Immature natural killer cell (primary cell): ENCODE measurements at places on chromosomes 3 and 15. TPM values are rescaled to one million over a fixed set of nuclear protein-coding genes. Genes with fewer than 3 reads are reported as not detected.

Gene GOLGA6D
- not detected for polyA plus RNA-seq

Gene RBPMS2
- polyA plus RNA-seq, result 2.9 TPM

Gene SEC22A
- polyA plus RNA-seq, result 14.0 TPM

Gene RBP2
- not detected for polyA plus RNA-seq

Gene CPB1
- polyA plus RNA-seq, result not detected

Gene PSTPIP1
- polyA plus RNA-seq, result 99.3 TPM

GRCh38 chr3:98482717-98483482 is 14.6 kb upstream of the OR5K2 start:
- DNase-seq, result no peak
- H3K4me3 ChIP-seq, result no peak overlapping the region
- no peaks in the 10 kb centered on the region for H3K4me1 ChIP-seq
- H3K36me3 ChIP-seq, result peaks cover 22% of the 10 kb centered on the region
- peaks cover 8% of the 10 kb centered on the region for H3K27me3 ChIP-seq

DNA sequence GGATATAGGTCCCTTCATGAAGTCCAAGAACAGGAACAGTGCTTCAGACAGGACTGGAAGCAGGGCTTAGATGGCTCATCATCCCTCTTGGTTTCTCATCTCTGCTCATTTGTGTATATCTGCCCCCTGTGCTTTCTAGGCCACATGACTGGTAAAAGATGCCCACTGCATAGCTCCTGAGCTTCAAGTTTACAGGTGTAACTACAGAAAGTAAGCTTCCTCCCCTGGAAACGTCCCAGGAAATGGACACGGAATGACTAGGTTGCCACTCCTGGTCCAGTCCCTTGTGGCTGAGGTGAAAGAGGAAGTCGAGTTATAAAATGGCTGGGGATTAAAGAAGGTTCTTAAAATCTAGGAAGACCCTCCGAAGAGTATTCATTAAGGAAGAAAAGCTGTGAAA is 32.5 kb downstream of the MYO5A start:
- H3K4me1 ChIP-seq, result peaks cover 23% of the 10 kb centered on the region
- DNase-seq, result no peak
- peak overlapping the region; percentile 58 for H3K27ac ChIP-seq
- no peaks in the 10 kb centered on the region for H3K36me3 ChIP-seq

DNA sequence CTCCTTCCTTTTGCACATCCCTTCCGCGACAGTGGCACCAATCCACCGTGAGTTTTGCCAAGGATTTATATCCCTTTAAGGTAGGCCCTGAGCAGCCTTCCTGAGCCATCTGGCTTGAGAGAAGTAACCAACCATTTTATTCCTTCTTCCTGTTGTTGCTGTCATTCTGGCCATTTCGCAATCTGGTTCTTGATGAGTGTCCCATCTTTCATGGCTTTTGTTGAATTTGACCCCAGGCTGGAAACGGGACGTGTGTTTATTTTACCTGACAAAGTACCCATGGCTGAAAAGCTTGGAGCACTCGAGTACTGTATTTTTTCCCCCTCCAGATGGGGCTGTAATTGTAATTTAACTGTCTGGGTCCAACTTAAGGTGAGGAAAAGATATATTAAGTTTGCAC is 173.4 kb downstream of the WNT5A start:
- H3K36me3 ChIP-seq, result no peaks in the 10 kb centered on the region
- H3K27me3 ChIP-seq, result no peaks in the 10 kb centered on the region
- H3K4me1 ChIP-seq, result no peaks in the 10 kb centered on the region
- H3K4me3 ChIP-seq, result no peak overlapping the region
- no peak for DNase-seq

- no peaks in the 10 kb centered on the region for H3K4me1 ChIP-seq
- H3K36me3 ChIP-seq, result peaks cover 12% of the 10 kb centered on the region
- H3K4me3 ChIP-seq, result no peak overlapping the region
- no peak overlapping the region for H3K27ac ChIP-seq
- DNase-seq, result no peak
- H3K27me3 ChIP-seq, result peaks cover 5% of the 10 kb centered on the region
Observed at GRCh38 chr15:25706176-25706955, 156.8 kb downstream of the ATP10A start.

- DNase-seq, result no peak
- no peaks in the 10 kb centered on the region for H3K4me1 ChIP-seq
- no peaks in the 10 kb centered on the region for H3K36me3 ChIP-seq
- H3K4me3 ChIP-seq, result no peak overlapping the region
Observed at GRCh38 chr15:74339371-74339770, 28.1 kb downstream of the CYP11A1 start.

DNA sequence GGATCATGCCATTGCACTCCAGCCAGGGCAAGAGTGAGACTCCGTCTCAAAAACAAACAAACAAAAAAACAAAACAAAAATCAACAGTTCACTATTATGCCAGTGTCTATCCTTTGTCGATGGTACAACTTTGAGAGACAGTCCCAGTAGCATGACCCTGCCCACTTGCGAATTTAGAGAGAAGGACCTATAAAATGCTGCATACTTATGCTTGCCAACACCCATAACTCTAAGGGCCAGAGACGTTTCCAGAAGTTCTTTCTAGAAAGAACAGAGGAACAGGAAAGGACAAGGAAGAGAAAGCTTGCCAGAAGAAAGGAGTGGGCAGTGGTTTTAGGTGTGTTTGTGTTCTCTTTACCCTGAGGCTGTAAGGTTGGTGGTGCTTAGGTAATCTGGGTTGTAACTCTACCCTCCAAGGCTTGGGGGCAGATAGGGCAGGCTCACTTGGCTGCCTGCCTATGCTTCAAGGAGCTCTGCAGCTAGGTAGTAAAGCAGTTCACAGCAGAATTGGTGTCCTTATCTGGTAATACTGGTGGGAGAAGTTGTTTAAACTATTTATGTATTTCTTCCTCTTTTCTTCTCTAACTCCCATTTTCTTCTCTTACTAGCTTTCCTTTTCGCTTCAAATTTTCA is 50.6 kb upstream of the SPPL2A start:
- H3K27me3 ChIP-seq, result peaks cover 1% of the 10 kb centered on the region
- H3K4me3 ChIP-seq, result no peak overlapping the region
- H3K36me3 ChIP-seq, result no peaks in the 10 kb centered on the region

GRCh38 chr3:192121923-192122322 is 605.4 kb downstream of the FGF12 start:
- H3K4me3 ChIP-seq, result no peak overlapping the region
- no peaks in the 10 kb centered on the region for H3K27me3 ChIP-seq
- no peak for DNase-seq
- no peak overlapping the region for H3K27ac ChIP-seq
- H3K36me3 ChIP-seq, result no peaks in the 10 kb centered on the region
- no peaks in the 10 kb centered on the region for H3K4me1 ChIP-seq

GRCh38 chr3:188523291-188523690 is 369.3 kb downstream of the LPP start:
- no peak overlapping the region for H3K4me3 ChIP-seq
- H3K27me3 ChIP-seq, result no peaks in the 10 kb centered on the region
- no peak for DNase-seq
- H3K27ac ChIP-seq, result no peak overlapping the region

GRCh38 chr3:72426618-72427397 is 421.4 kb downstream of the SHQ1 start:
- peaks cover 3% of the 10 kb centered on the region for H3K36me3 ChIP-seq
- no peak for DNase-seq
- peak overlapping the region; percentile 77 for H3K4me3 ChIP-seq
- peaks cover 79% of the 10 kb centered on the region for H3K4me1 ChIP-seq
